ENCODE measurements at places on chromosomes 6 and 20.

- DNase-seq = no peak
These were observed 172.7 kb downstream of the TTLL2 start for GRCh38 chr6:167497428-167498056.

DNA sequence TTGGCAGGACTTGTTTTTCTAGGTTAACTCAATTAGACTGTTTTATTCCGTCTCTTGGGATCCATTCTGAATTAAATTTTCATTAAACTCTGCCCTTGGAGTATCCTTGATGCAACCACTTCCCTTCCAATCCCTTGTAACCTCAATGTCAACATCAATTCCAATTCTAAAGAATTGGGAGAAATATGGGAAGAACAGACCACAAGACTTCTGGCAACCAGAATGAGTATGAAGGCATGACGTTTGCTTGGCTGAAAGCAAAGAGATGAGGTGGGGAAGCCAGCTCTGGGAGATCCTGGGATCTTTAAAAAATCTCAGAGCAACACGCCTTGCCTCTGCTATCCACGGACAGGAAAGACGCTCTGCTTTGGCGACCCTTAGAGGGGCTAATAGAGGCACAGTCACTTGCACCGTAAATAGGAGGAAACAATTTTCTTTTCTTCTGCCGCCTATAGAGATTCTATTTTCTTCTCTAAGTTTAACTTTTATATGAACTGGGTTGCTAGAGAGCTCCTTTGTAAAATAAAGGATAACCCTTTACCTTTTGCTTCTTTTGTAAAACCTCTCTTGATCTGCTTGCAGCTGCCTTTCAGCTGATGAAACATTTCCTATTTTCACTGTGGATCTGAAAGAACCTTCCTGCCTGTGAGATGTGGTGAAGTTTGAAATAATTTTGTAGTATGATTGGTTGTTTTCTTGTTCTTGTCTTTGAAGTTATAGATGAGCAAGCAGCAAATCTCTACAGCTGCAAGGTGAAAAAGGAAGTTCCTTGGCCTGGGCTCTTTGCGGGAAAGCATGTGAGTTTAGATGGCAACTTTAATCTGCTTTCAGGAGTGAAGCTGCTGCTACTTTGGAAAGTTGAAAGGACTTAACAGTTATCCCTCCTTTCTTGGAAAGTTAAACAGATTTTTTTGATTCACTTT lies at the start of gene ASIP:
ASIP (plus strand) TSS at position 731 of the 923 bp plus-strand sequence. CDS start 18,952 bp downstream, outside the sequence.
- DNase-seq = no peak

- no peak for DNase-seq
These were observed 289.9 kb upstream of the ZFP64 start for GRCh38 chr20:52481443-52481842.

DNA sequence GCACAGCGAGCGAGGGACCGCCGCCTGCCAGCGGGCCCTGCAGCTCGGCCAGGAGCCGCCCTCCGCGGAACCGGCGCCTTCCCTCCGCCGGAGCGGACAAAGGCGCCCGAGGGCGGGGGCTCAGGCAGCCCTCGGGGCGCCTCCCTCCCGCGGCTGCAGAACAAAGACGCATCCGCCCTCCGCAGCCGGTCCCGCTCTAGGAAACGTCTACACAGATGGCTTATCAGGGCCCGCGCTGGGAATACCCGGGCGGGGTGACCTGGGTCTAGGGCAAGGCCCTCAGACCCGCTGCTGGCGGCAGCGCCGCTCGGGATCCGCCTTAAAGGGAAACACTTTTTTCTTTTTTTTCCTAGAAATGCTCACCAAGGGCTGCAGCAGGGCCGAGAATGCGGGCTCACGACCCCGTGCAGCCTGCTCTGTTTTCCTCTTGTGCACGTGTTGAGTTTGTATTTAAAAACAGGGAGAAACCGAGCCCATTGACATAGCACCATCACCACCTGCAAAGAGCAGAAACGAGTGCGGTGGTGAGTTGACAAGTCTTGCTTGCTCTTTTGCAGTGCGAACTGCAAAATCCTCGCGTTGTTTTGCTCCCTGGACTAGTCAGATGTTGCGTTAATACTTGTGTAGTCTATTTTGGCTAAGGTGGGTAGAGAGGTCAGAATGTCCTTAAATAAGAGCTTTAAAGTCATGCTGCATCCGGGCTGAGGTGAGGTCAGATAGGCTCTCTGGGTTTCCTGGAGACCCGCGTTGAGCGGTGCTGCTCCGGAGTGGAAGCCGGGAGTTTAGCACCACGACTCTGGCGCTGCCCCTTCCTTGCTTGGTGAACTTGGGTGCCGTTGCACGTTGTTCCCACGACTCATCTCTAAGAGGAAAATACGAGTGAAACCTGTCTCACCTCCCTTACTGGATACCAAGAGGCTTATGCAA lies 1.1 kb upstream of the RPS6KA2 start:
- peak; percentile 42 for DNase-seq

DNA sequence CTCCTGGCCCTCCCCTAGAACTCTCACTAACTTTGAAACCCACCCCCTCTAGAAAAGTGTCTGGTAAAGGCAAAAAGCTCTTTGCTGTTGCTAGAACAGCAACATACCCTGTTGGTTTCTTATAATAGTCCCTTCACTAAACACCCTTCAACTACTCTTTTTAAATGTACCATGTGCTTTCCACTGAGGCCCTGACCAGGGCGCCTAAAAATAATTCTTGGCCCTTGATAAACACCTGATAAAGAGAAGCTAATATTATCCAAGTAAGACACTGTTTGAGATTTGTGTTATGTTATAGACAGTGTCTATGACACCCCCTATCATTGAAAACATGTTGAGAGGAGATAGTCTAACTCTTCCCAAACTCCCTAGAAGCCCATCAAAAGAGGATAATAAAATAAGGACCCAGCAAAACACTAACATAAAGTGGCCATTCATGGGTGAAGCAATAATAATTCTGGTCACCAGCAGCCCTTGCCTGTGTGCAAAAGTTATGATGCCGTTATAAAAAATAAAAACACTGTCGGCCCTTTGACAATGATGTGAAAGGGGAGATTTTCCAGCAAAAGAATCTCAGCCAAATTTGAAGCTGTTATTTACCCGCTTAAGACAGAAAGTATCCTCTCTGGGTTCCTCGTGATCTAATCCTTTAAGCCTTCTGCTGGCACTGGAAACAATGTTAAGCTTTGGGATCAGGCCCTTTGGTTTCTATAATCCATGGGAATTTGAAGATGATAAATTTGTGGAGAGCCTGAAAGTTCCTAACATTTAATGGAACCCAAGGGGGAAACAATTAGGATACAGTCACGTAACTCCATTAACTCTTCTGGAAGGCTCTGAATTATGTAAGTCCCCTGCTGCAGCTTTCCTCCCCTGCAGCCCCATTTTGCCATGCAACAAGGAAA lies 122.6 kb upstream of the PLCB4 start:
- DNase-seq = no peak

Measured in GDM1 (cell line).